AG09319 (cell line): ENCODE measurements at places on chromosomes 4 and X.

DNA sequence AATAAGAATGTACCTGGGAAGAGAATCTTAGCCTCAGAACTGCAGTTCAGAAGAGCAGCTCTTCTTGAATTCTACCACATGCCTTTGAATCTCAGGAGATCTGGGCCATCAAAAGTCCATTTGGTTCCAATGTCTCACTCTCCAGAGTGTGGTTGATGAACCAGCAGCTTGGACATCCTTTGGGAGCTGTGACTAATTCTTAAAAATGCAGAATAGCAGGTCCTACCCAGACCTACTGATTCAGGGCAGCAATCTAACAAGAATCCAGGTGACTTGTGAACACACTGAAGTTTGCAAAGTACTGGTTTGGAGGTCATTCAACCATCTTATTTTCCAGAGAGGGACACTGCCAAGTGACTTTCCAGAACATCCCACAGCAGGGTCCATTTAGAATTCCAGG, 244.7 kb downstream of the PACRGL start:
- DNase-seq, result no peak

DNA sequence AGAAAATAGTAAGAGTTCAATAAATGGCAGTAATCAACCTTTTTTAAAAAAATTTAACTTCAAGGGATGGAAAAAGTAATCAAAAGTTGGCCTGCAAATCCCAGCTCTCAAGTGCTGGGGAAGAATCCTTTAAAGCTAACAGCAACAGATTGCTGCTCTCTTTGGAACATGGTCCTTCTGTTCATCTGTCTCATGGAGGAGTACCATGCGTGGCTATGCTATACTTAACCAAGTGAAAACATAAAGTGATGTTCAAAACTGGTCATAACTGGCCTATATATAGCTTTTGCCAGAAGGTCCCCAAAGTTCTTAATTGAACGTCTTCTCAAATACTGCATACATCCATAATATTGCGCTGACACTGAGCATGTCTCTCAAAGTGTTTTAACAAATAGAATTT, 154.4 kb downstream of the GABRB1 start:
- no peak for DNase-seq

DNA sequence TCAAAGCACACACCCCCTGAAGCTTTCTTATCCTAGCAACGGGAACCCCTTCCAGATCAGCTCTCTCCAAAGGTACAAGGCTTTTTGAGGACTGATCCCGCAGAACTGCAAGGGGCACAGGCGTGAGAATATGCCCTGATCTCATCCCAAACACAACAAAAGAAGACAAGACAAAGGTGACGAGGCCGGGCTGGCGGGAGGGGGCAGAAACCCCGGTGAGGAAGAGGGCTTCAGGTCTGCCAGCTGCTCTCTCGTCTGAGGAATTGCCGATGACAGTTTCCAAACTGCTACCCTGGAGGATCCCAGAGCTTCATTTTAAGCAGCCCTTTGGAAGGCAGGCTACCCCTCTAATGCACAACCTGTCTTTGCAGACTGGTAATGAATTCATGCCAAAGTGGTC, 3.4 kb downstream of the HCFC1 start:
- DNase-seq, result no peak

GRCh38 chrX:68936608-68937007, 107.8 kb downstream of the EFNB1 start:
- no peak for DNase-seq

DNA sequence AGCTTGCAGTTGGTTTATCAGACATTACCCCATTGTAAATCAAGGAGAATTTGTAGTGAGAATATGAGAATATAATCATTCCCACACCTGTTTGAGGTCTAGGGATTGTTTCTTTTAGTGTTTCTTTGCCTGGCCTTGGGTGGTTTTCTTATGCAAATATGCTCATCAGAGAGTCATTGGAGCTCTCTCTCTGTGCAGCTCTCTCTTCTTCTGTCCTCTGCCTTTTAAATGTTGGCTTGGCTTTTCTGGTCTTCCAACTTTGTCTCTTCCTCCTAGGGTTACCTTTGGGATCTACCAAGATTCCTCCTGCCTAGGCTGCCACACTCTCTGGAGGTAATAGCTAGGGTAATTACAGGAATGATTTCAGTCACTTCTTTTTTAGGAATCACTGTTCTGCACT, 102.3 kb upstream of the ARSJ start:
- no peak for DNase-seq

GRCh38 chr4:145130130-145130529, 32.0 kb downstream of the ABCE1 start:
- no peak for DNase-seq

- no peak for DNase-seq
These were observed 18.3 kb downstream of the STIM2 start for GRCh38 chr4:26878794-26879391.

DNA sequence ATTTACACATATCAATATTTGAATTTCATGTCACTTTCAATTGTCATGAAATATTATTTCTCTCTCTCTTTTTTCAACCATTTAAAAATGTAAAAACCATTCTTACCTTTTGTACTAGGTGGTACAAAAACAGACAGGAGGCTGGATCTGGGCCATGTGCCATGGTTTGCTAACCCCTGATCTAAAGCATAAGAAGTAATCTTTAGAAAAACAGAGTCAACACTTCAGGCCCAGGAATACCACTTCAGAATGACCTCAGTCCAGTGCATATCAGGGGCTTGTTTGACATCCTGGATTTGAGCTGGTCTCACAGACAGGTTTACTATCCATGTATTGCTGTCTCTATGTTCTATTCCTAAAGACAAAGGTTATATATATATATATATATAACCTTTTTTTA, 102.5 kb downstream of the DCHS2 start:
- no peak for DNase-seq

DNA sequence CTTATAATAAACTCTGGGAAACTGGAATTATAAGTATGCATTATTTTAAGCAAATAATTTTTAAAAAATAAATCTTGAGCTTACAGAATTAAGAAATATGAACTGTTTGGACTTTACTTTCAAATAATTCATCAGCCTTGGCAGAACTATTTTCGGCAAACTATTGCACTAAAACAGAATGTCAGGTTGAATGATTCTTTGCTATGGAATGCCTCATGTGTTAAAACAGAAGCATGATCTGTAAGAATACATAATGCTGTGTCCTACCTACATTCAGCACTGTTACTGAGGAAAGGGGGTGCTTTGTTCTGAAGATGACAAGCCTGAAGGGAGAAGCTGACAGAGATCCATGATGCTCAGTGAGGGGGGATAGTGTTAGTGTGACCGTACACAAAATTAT, 55.6 kb upstream of the EXOC1L start:
- DNase-seq, result no peak

- DNase-seq, result no peak
These were observed 333.1 kb upstream of the IGFBP7 start for GRCh38 chr4:57443308-57443707.

GRCh38 chrX:112368371-112368770, 285.8 kb upstream of the TRPC5 start:
- DNase-seq, result no peak

DNA sequence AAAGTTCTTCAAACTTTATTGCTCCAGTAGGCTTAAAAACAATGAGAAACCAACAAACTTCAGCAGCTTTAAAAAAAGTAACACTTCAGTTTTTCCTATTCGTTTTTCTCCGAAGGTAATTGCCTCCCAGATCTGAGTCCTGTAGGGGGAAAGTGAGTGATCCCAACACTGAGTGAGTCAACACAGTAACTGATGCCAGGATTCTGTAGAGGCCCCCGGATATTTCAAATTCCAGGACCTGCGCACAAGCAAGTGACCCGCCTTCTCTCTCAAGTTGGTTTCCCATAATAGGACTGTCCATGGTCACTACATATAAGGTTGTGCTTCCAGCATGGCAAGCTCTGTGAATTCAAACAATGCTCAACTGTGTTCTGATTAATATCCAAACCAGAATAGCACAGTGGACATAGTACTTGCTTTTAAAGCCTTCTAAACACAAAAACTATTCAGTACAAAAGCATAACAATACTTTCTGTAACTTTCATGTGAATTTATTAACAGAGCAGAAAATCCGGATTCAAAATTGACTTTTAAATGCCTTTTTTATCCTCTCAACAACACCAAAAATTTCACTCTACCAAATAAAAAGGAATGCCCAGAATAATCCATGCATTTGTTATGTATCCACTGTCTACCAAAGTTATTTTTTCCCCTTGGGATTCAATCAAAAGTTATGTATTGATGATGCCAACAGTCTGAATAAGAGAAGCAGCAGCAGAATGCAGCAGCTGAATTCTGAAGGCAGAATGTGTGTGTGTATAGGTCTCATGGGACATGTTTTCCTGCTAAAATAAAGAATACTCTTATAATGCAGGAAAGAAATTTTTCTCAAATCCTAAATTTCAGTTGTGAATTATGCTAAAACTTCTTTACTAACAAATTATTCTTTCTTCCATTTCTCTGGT, at the start of gene DMD:
DMD (minus strand) TSS at position 194 of the 905 bp plus-strand sequence. CDS start 237 bp downstream, outside the sequence.
- DNase-seq, result peak; percentile 8

GRCh38 chrX:129641941-129642340, 12.8 kb downstream of the APLN start:
- DNase-seq, result no peak

DNA sequence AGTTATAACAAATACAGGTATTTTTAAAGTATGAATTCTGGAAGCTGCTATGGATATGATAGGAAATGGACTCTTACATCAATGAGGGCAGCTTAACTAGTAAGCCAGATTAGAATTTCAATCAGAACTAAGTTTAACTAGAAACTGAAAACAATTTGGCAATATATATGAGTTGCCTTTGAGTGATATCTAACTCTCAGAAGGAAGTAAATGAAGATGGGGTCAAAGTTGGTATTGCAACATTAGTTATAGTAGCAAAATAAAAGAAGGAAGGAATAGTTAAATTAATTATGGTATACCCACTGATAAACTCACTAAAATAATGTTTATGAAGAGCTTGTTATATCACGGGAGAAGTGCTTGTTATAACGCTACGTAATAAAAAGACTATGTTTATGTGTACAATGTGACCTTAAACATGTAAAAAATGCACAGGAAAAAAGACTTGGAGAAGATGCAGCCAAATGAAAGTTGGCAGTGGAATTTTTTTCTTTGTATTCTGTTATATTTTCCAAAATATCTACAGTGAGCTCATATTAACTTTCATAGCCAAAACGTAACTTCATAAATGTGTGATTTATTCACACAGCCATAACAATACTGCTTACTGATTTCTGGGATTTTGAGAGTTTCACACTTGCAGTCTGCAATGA, 34.5 kb downstream of the PHKA2 start:
- no peak for DNase-seq

GRCh38 chr4:169246279-169246678, 24.5 kb downstream of the SH3RF1 start:
- DNase-seq, result no peak

- DNase-seq, result no peak
These were observed 73.9 kb upstream of the C4orf50 start for GRCh38 chr4:6092131-6092530.

- no peak for DNase-seq
These were observed 11.9 kb downstream of the SULT1E1 start for GRCh38 chr4:69848028-69848427.

DNA sequence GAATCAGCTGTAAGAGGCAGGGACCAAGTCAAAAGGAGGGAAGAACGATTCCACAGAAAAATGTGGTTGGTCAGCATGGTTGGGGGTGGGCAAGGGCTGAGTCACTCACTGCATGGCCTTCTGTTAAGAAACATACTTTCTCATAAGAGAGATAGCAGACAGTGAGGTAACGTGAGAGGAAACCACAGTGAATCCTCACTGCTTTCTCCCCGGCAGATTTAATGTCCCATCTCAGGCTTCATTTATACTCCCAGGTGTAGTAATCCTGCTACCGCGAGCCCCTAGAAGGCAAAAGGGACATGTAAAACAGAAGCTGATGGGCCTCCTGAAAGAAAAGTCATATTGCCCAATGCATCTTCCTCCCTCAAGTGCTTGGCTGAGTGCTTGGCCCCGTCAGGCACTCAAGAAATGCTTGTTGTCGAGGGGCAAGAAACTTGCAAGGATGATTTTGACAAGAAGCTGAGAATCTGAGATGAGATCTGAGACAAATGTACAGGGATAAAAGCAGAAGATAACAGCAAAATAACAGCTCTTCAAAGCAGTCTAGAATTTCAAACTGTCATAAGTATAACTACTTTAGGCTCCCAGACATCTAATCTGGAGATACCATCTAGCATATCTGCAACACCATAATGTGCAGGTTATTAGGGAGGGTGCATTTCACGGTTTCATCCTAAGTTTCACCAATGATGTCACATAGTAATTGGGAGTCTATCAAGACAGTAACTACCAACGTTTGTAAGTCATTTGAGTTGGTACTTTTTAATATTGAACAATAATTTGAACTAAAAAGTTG, 40.2 kb downstream of the SH3KBP1 start:
- DNase-seq, result peak; percentile 41

DNA sequence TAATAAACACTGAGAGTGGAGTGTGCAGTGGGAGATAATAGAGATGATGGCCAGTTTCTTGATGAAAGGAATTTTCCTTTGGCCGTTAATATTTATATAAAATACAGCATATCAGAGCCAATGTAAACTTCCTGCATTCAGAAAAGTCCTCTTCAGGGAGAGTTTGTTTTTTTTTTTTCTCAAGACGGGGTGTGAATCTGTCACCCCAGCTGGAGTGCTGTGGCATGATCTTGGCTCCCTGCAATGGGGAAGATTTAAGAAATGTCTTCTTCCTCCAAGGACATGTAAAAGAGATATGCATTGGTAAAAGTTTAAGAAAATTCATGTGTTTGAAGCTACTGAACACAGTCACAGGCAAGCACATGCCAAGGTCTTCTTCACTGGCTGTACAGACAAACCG, 25.4 kb upstream of the TBC1D9 start:
- DNase-seq, result no peak

- DNase-seq, result no peak
These were observed 958.6 kb downstream of the STIM2 start for GRCh38 chr4:27819246-27819645.

DNA sequence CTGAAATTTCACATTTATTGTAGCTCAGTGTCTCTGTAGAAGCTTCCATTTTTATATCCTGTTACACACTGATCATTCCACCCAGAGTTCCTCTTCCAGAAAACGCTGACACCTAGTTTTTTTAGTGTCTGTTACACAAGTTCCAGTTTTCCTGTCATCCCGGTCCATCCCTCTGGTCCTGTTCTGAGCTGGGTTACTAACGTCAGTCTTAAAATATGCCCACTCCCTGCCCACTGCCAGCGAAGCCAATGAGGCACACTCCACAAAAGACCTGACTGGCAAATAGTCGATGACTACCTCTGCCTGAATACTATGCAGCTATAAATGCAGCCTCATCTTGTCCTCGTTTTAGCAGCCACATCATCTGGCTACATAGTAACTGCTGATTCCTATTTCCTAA, 30.9 kb upstream of the DDX3X start:
- no peak for DNase-seq
